Astrocyte of the hippocampus (primary cell): ENCODE measurements at places on chromosomes 2 and 18.

DNA sequence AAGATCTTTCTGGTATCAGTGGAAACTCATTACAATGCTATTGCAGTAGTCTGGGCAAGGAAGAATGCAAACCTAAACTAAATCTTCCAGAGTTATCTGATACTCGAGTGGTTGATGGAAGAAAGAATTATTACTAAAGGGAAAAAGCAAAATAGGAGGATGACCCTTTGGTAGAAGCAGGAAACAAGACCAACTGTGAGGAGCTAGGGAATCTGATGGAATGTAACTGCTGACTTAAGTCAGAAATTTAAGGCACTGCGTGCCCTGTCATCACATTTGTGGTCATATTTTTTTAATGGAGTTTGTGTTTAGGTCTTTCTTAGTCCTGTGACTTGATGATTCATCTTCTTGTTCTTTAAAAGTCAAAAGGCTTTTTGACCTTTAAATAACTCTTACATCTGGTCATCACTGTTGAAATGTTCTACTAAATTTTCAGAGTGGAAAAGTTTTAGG lies 36.5 kb upstream of the ARMC9 start:
- DNase-seq = peak; percentile 83

- DNase-seq = peak; percentile 30
Observed at GRCh38 chr18:26621161-26622026, 73.0 kb upstream of the KCTD1 start.

- no peak for DNase-seq
Observed at GRCh38 chr2:200742426-200742825, 69.3 kb upstream of the BZW1 start.

GRCh38 chr2:215358312-215358845 lies 46.5 kb downstream of the ATIC start:
- no peak for DNase-seq

- no peak for DNase-seq
Observed at GRCh38 chr18:59686260-59686659, 11.0 kb downstream of the CCBE1 start.

DNA sequence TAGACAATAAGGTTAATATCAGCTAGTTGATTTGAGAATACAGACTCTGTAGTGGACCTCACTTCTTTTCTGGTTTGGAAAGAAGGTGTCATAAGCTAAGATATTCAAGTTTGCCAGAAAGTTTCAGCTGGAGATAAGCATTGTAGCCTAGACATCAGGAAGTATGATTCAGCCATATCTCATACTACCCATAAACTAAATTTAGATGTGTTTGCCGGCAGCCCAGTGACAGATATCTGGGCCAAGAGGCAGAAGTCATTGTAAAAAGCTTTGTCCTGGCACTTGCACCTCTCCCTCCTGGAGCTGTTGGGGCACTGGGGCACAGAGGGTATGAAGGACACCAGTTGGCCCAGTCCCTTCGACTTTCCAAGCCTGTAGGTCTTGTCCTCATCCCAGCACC lies 128.0 kb downstream of the EPHA4 start:
- DNase-seq = peak; percentile 35

GRCh38 chr2:88692187-88692586 lies 714 bp downstream of the RPIA start:
- DNase-seq = no peak

DNA sequence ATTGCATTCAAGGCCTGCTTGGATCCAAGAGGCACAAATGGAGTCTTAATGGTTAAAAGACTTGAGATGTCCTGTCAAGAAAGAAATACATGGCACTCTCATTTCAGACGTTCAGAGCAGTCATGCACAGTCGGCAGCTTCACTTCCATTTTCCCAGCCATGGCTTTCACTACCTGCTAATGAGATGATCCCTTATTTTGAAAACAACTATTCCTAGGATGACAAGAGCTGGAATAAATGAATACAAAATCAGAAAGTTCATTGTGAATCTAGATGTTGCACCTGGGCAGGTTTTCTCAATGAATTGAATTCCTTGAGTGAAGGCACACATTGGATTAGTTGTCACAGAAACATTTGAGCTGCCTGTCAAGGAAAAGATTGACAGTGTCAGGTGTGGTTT lies 25.7 kb downstream of the ABCG5 start:
- DNase-seq = no peak

GRCh38 chr2:219662566-219662965 lies 35.1 kb downstream of the SLC4A3 start:
- DNase-seq = peak; percentile 71

- no peak for DNase-seq
Observed at GRCh38 chr2:44932564-44933392, 8.7 kb upstream of the SIX3 start.

- no peak for DNase-seq
Observed at GRCh38 chr2:232310121-232310520, 68.4 kb upstream of the ALPP start.

DNA sequence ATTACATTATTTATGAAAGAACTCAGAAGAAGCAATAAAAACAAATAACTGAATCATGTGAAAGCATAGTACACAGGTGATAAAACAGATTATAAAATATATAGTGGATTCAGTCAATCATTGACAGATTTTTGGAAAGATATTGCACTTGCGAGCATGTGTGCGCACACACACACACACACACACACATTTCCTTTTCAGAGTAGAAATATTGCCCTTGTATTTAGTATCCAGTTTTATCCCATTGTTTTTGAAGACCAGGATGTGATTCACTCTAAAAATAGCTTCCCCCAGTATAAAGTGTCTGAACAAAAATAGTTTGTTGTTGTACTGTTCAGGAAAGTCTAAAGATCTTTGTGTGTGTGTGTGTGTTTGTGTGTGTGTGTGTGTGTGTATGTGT lies 145.5 kb downstream of the CALCRL start:
- peak; percentile 24 for DNase-seq

DNA sequence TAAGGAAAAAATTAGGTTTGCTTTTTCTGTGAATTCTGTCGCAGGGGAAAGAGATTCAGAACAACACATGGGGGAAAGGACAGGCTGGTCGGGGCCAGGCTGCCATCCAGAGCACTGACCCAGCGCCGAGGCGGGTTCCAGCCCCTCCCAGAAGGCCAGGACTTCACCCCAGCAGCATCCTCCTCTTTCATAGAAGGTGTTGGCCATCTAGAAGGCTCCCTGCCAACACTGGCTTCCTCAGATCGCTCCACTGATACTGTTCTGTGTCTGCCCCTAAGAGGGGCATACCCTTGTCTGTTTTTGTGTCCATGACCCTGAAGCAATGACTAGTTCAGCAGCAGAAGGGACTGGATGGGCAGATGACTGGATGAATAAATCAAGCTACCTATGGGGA lies 144.5 kb downstream of the HDAC4 start:
- no peak for DNase-seq

GRCh38 chr18:24381126-24381525 lies 16.5 kb downstream of the OSBPL1A start:
- no peak for DNase-seq

DNA sequence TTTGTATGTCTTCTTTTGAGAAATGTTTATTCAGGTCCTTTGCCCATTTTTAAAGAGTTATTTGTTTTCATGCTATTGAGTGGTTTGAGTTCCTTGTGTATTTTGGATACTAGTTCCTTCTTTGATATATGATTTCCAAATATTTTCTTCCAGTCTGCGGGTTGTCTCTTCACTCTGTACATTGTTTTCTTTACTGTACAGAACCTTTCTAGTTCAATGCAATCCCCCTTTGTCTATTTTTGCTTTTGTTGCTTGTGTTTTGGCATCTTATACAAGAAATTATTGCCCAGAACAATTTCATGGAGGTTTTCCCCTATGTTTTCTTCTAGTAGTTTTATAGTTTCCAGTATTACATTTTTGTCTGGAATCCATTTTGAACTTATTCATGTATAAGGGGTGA lies 62.5 kb upstream of the ACVR1C start:
- no peak for DNase-seq

GRCh38 chr18:62928326-62928725 lies 213.0 kb downstream of the PHLPP1 start:
- DNase-seq = peak; percentile 15

DNA sequence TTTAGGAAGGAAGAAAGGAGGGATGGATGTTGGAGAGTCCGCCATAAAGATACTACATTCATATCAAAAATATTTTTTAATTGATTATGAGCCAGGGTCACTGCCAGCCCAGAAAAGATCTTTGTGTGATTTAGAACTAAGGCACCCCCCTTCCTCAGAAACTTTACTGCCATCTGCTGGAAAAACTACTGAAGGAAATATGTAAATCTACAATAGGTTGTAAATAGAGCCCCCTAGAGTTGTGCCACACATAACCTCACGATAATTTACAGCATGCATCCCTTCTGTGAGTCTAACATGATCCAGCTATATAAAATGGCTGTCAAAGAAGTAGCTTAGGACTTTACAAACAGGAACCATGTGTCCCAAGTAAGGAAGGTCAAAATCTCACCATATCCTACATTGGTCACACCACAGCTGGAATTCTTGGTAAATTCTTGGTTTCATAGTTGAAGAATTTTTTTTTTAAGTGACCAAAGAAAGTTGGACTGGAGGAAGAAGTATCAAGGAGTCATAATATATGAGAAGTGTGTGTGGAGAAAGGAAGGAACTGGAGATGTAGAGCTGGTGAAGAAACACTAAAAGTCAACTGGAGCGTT lies 152.5 kb downstream of the CYP26B1 start:
- DNase-seq = no peak

DNA sequence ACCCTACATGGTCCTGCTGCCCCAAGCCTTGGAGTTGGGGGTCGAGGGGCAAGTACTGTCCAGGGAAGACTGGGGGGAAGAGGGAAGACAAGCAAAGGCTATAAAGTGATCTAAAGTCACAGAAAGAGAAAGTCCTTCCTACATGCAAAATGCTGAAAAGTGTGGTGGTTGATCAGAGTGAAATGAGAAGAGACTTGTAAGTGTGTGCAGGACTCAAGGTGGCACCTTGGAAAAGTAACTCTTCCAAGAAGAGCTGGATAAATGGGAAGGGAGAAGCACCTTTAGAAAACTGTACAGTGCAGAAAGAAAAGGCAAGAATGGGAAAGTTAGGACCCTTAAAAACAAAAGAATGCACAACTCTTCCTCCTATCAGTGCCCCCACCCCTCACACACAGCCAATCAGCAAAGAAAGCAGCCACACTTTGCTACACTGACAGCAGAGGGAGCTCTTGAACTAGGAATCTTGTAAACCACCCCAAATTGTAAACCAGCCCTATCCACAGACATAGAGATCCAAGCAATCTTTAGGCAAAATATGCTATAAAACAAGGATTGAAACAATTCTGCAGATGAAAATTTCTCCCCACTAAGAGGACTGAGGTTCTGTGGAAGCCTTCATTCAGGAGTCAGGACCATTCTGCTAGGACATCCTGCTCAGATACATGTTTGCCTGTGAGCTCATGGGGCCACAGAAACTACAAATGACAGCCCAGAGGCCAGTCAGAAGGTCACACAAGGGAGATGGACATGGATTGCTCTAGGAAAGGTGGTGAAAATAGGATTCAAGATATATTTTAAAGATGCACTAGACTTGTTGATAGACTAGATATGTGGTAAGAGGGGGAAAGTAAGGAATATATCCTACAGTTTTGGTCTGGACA lies 146.4 kb downstream of the FTCDNL1 start:
- DNase-seq = peak; percentile 25

- DNase-seq = peak; percentile 39
Observed at GRCh38 chr2:57842531-57842930, 204.1 kb upstream of the VRK2 start.
